Activated CD8-positive, alpha-beta memory T cell treated with anti-CD3 and anti-CD28 coated beads, Interleukin-2, amount 10 ng/mL, durations not matched to agents 7 days and 5 days (primary cell): ENCODE measurements at places on chromosomes 5 and 9. TPM values are rescaled to one million over a fixed set of nuclear protein-coding genes. Genes with fewer than 3 reads are reported as not detected.

DNA sequence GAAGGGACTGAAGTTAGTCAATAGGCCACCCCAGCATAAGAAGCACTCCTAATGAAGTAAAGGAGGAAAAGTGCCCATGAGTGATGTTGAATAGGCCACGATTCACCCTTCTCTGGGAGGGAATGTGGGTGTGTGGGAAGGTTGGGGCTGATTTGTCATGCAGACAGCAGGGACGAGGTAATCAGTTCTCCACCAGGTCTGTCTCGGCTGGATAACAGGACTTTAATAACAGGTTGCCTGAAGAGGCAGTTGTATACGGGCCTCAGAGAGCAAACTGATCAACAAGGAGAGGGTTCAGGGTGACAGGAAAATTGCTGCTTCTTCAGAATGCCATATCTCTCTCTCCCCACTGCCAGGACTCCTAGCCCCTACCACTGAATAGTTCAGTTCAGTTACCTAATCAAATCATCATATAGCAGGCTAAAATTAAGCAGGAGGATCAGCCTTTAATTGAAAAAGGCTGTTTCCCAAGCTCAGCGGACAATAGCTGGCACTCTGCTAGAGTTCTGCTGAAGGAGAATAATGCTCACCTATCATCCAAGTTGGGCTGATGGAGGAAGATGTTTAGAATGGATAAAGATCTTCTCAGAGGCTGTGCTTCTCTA is 43.6 kb upstream of the SMIM32 start:
- DNase-seq, result no peak

DNA sequence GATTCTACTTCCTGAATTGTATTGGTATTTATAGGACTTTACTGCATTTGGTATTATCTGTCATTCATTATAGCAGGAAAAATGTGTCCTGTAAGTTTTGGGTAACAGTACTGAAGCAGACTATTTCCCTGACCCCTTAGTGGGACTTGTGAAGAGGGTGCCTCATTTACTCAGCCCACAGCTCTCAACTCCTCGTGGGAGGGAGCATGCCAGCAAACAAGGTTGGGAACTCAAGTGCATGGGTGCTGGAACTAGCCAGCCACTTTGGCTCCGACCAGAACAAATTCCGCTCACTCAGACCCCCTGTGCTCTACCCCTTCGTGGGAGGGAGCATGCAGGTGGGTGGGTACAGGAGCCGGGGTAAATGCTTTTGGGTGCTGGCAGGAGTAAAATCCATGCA is 1773.5 kb upstream of the WWC1 start:
- no peak for DNase-seq

GRCh38 chr9:121945281-121945680 is 147.8 kb downstream of the TTLL11 start:
- DNase-seq, result no peak

DNA sequence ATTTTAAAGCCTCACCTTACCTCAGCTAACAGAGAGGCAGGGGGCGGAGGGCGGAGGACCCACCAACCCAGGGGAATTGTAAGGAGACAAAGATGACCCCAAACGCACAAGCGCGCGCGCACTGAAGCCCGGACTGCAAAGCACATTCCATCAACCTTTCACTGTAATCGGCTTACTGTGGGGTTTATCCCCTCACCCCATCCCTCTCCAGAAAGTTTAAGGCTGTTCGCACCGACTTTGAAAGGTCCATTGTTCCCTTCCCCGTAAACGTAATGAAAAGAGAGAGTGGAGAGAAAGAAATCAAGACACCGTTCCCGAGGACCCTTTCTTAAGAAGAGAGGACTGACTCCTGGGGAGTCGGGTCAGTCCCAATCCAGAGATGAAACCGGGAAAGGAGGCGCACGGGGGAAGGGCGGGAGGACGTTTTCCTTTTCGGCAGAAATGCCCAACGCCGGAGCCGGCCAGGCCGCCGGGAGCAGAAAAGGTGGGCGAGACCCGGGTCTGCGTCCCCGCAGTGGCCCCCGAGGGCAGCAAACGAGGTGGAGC is 464 bp downstream of the CEMIP2 start:
- no peak for DNase-seq

DNA sequence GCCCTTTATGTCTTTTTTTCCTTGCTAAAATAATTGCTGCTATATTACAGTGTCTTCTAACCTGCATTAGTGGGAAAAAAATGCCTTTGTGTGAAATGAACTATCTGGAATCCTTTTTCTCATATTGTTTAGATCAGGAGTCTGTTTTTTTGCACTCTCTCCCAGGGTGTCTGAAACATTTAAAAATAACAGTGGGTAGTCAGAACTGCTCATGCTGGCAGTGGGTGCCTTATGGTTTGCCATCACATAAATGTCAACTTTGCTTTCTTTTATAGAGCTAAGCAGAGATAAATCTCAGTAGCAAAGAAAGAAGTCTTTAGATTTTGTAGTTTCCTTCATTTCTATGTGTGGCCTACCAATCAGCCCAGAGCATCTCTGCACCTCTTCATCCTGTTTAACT is 347.8 kb upstream of the RGMB start:
- no peak for DNase-seq

DNA sequence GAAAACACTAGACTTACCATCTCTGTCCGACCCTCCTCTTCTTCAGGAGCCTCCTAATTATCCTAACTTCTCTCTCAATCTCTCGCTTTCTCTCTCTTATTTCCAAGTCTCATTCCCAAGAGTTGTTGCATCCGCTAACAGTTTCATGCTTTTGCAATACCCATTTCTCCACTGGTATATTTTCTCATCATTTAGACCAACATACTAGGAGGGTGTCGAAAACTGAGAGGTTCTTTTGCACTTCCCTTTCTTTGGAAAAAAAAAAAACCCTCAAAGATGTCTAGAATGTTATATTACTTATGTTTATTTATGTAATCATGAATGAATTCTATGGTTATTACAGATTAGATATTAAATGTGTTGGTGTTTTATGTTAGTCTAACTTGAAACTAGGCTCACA is 35.9 kb downstream of the SPZ1 start:
- DNase-seq, result no peak

GRCh38 chr9:111179577-111179976 is 141.3 kb upstream of the LPAR1 start:
- DNase-seq, result no peak

DNA sequence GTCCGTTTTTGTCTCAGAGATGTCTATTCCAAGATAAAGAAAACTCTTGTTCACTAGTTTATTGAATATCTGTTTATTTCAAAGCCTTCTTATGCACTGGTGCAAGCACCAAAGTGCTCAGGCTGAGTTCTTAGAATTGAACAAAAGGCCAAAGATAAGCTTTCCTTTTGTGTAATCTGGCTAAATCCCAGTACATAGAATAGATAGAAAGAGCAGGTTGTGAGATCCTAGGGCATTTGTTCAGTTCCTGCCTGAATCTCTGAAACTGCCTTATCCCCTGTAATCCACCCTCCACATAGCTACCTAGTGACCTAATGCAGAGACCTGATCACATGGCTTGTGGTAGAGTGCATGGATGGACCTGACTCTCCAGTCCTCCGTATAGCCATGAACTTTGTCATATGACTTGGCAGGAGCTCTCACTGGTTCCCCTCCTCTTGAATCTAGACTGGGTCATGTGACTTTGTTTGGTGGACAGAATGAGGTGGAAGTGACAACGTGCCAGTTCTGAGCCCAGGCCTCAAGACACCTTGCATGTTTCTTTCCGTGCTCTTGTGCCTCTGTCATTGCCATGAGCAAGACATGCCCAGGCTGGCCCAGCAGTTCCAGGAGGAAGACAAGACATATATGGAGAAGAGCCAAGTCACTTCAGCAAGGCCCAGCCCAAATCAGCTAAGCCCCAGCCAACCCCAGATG is 139.3 kb upstream of the SHB start:
- no peak for DNase-seq

DNA sequence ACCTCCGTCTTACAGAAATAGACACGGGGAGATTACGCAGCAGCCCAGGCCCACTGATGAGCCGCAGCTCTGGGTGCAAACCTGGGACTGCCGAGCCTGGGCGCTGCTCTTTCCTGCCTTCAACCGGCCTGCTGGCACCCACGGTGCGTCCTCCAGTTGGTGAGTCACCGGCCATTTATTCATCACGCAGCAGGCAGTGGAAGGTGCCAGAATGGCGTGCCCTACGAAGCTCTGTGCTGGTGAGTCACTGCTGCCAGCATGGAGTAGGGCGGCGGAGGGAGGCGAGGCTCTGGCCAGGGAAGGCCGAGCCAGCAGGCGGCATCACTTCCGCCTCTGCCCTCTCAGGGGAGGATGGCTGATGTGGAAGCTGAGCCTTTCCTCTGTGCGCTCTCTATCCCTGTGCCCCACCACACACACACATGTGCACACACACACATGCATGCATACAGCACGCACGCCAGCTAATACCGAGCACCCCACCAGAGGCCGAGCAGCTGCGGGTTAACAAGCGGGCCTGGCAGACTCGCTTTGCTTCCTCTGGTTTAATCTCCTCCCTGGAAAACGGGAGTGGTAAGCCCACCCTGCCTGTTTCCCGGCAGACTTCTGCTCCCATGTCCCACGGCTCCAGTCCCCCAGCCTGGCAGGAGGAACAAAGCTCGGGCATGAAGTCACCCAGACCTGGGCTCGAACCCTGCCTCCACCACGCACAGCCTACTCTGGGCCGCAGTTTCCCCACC is 39.2 kb downstream of the OLFM1 start:
- DNase-seq, result no peak

GRCh38 chr9:14312719-14313377 is 1.1 kb downstream of the NFIB start:
- DNase-seq, result no peak

GRCh38 chr9:71941060-71941568 is 29.7 kb downstream of the C9orf85 start:
- DNase-seq, result no peak

DNA sequence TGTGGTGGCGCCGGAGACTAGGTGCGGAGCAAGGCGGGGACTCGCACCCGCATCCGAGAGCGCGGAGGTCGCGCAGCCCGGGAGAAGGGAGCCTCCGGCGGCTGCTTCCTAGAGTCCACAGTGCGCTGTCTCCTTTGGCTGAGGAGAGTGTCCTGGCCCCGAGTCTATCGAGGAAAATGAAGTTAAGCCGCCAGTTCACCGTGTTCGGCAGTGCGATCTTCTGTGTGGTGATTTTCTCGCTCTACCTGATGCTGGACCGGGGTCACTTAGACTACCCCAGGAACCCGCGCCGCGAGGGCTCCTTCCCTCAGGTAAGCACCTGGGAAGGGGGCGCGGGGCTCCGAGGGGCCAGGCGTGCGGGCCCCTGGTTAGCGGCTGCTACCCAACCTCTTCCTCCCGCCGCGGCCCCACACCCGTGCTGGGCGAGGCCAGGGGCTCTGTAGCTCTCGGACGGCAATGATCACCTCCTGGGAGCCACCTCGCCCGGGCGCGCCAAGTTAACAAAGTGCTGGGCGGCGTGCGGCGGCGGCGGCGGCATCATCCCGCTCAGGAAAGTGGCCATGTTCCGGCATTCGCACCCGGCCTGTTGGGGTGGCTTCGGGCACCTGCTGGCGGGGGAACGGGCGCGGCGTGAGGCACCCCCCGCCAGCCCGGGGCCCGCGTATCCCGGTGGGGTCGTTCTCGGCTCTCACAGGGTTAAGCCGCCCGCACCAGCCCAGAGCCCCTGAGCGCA is 681 bp downstream of the MAN2A1 start:
- DNase-seq, result peak; percentile 62

- DNase-seq, result no peak
These were observed 14.6 kb downstream of the FOXD1 start for GRCh38 chr5:73433982-73434342.

- DNase-seq, result no peak
These were observed 235.1 kb downstream of the SPOCK1 start for GRCh38 chr5:137264041-137264440.

- DNase-seq, result no peak
These were observed 9.4 kb downstream of the FSTL4 start for GRCh38 chr5:133602835-133603380.

DNA sequence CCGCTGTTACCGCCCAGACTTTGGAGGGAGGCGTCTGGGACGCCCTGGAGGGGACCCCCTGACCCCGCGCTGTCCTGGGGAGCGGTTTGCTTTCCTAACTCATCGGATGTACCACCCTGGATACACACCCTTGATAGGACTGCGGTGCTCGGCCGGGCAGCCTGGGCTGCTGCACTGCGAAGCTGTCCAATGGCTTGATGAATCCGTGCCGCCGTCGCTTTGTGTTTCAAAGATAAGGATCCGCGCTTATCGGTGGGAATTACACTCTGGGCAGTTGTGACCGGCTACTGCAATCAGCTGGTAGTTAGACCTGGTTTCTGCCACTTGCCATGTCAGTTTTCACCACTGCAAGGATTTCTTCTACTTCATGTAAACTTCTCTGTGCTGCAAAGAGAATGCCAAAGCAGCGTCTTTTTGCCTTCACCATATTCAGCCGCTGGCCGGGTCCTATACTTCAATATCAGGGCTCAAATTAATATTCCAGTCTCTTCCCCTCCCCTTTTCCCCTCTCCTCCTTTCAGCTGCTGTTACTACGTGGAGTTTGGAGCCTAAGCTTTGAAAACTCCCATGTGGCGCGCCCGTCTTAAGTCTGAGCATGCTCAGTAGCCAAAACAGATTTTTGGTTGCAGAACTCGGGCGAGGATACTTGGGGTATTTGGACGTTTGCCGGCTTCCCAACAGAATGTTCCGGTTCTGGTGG is 727 bp downstream of the SMAD5 start:
- DNase-seq, result peak; percentile 48

- no peak for DNase-seq
These were observed 46.6 kb upstream of the PCA3 start for GRCh38 chr9:76717613-76718012.

- peak; percentile 93 for DNase-seq
These were observed 27.0 kb upstream of the ANXA2R start for GRCh38 chr5:43066799-43067741.

DNA sequence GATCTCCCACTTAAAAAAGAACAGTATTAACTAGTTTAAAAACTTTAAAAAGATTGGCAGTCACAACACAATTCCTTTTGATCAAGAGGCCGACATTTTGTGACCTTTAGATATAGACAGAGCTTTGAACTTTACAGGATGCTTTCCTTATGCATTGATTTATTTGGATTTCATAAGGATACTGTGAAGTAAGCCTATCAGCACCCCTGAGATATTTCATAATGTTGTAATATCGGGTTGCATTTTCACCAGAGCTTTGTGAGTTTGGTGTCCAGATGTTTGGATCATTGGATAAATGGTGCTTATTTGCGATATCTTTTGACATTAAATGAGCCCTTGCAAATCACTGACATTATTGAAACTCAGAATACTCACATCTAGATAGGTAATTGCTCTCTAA is 7.7 kb downstream of the PALM2AKAP2 start:
- no peak for DNase-seq

GRCh38 chr5:160298189-160298588 is 14.2 kb downstream of the CCNJL start:
- DNase-seq, result no peak

The FBLL1 gene
- total RNA-seq, result not detected

The SLC31A2 gene
- total RNA-seq, result 4.2 TPM

The LEAP2 gene
- total RNA-seq, result 2.7 TPM

The CCDC187 gene
- total RNA-seq, result not detected

The ITGA2 gene
- total RNA-seq, result 17.6 TPM

The ENTREP1 gene
- total RNA-seq, result not detected

The ADCY2 gene
- total RNA-seq, result not detected

The ENC1 gene
- 0.38 TPM for total RNA-seq

The ZDHHC11 gene
- total RNA-seq, result 9.9 TPM
